ENCODE measurements at places on chromosomes 12 and 14. TPM values are rescaled to one million over a fixed set of nuclear protein-coding genes. Genes with fewer than 3 reads are reported as not detected.

GRCh38 chr12:132071830-132072384 is 72.2 kb downstream of the DDX51 start:
- ATAC-seq, result no peak

Gene DNM1L
- total RNA-seq, result 49.1 TPM

DNA sequence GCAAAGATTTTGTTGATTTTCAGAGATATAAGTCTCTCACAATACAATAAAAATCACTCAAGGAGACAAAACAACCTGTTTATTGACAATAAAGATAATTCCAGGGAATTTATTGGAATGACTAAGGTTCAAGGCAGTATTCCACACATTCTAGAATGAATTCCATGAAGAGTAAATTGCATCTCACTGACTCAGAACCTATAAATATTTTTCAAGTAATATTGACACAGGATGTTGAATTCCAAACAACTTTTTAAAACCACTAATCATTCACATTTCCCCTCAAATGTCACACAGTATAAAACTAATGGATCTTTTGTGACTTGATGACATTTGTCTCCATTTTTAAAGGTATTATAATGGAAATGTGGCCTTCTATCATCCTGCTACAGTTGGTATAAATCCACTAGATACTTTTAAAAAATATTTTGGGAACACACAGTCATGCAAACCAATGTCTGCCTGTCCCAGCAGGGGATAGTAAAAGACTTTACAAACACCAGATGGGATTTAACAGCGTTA is 42.1 kb upstream of the LGR5 start:
- no peak for ATAC-seq

DNA sequence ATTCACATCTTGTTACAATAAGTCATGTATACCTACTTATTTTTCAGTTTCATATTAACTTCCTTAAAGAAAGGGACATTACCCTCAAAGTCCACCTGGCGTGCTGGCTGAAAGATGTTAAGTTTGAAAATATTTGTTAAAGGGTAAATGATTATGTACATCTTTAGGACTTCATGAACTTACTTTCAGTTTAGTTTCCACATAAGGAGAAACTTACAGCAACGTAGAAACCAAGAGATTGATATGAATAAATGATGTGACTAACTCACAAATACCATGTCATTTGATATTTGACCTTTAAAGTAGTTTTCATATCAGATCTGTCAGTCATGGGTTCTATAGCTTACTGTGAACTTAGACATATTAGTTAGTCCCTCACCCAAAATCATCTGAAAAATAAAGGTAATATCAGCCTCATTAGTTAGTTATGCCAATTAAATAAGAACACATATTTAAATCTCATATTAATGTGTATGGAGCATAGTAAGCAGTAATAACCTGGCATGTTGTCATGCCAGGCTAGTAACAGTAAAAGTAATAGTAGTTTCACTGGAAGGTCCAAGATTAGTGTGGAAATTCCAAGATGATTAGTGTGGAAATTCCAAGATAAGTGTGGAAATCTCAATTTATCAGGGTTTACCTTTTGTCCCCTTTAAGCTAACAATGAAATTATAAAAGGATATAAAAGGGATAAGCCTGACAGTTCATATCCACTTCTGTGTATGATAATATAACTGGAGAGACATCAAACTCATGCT is 1.9 kb upstream of the CLEC2D start:
- ATAC-seq, result no peak

DNA sequence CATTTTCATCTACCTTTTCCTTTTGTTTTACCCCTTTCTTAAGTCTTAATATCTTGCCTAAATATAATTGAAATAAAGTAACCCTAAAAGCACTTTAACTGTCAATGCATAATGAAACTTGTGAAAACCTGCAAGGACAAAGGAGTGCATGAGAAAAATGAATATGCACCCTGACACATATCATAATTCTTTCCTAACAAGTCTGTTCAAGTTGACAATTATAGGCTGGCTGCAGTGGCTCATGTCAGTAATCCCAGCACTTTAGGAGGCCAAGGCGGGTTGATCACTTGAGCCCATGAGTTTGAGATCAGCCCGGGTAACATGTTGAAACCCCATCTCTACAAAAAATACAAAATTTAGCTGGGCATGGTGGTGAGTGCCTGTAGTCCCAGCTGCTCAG is 65.4 kb downstream of the FGD6 start:
- peak; percentile 94 for ATAC-seq

DNA sequence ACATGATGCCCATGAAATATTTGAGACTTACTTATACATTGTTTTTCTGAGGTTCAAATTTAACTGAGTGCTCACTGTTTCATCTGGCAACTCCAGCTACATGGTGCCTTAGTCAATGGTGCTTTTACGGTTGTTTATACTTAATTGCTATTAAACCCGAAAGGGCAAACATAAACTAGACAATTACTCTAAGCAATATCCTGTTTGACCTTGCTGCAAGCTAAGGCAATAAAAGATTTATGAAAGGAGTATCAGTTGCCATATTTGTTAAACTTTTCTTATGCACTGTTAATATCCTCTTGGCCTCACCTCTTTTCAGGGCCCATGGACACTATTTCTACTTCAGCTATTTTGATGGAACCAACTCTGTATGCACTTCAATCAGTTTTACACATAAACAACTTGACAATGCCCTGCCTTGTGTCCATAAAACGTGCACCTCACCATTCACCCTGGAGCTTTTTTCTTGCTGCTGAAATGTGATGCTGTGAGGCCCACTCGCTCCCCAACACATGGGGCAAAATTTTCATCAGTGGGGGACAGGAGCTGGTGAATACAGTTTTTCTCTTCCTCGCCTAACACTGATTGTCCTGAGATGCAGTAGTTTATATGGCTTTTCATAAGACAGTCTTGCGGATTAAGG is 64.1 kb upstream of the HIF1A start:
- ATAC-seq, result no peak

DNA sequence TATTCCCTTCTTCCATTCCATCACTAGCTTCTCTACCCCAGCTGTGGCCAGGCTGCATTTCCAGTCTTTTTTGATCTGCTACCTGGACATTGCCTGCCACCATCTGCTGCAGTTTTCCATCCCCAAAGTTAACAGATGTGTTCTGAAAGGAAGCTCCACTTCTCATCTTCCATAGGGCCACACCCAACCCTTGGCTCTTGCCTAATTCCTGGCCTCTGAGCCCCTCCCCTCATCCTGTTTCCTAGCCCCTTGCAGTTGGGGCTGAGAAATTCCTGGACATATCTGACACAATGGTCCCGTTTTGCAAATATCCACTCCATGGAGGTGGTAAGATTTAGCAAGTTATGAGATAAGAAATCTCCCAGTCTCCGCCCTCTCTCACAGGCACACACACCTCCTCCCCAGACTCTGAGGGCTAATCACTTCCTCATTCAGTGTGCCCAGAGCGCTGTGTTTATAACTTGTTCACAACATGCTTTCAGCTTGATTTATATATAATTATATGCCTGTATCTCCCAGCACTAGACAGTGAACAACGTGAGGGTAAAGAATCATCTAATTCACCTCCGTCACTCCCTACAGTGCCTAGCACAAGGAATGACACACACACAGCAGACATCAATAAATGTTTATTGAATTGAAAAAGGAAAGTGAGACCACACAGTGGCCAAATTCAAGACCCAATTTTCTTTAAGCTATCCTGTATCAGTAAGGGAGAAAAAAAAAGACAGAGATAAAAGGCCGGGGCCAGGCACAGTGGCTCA is 13.4 kb downstream of the SMUG1 start:
- peak; percentile 30 for ATAC-seq

- no peak for ATAC-seq
Observed at GRCh38 chr14:21256539-21257393, 12.5 kb downstream of the HNRNPC start.

GRCh38 chr12:17411662-17412061 is 678.3 kb downstream of the RERGL start:
- no peak for ATAC-seq

DNA sequence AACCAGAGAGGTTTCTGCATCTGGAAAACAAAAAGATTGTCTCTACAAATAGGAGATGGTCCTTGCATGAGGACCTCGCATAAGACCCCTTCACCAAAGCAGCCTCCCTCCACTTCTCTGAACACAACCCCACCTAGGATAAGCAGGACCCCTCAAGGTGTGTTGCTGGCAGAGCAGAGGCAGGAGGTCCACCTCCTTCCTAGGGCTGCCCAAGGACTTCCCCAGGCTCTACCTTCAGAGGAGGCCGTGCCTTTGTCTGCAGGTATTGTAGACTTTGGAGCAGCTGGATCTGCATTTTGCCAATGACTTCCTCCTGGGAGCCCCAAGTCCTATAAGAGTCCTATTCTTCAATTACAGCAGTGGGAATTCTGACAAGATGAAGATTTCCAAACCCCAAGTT is 67.3 kb upstream of the TSPAN11 start:
- no peak for ATAC-seq

DNA sequence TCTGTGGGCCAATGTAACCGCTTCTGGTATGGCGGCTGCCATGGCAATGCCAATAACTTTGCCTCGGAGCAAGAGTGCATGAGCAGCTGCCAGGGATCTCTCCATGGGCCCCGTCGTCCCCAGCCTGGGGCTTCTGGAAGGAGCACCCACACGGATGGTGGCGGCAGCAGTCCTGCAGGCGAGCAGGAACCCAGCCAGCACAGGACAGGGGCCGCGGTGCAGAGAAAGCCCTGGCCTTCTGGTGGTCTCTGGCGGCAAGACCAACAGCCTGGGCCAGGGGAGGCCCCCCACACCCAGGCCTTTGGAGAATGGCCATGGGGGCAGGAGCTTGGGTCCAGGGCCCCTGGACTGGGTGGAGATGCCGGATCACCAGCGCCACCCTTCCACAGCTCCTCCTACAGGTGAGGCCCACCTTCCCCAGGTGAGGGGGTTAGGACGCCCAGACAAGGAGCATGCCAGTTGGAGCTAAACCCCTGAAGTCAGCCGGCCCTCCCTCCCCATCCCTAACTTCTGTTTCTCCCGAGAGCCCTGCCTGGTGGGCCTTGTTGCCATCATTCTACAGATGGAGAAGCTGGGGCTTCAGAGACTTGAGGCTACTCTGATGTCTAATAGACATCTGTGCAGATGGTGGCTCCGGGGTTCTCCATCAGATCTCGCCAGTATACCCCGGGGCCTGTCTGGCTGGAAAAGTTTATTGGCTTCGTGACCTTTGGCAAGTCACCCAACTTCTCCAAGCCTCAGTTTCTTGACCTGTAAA is 25.3 kb downstream of the PAPLN start:
- no peak for ATAC-seq

DNA sequence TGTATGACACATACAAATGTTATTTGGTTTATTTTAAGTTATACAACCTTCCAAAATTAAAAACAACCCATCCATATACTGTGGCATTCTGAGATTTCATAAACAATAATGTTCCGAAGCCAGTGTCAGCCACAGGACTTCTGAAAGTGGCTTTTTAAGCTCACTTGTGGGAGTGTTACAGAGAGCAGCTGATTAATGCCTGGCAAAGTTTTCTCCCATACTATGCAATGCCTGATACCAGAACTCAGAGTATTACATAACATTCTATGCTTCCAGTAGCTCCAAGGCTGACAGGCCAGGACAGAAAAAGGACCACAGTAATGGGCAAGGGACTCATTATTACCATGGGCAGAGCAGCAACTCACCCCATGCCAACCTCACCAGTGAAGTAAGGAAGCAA is 29.3 kb downstream of the NELL2 start:
- ATAC-seq, result no peak
